ENCODE measurements at places on chromosomes 7 and 10.

- no peak for DNase-seq
These were observed 10.2 kb upstream of the ZNF467 start for GRCh38 chr7:149783386-149784250.

- no peak for DNase-seq
These were observed 136.1 kb upstream of the TARP start for GRCh38 chr7:38409531-38409930.

GRCh38 chr10:104527013-104527412, 114.1 kb upstream of the SORCS3 start:
- DNase-seq, result no peak

GRCh38 chr10:91597197-91597881, 35.5 kb downstream of the PPP1R3C start:
- no peak for DNase-seq

DNA sequence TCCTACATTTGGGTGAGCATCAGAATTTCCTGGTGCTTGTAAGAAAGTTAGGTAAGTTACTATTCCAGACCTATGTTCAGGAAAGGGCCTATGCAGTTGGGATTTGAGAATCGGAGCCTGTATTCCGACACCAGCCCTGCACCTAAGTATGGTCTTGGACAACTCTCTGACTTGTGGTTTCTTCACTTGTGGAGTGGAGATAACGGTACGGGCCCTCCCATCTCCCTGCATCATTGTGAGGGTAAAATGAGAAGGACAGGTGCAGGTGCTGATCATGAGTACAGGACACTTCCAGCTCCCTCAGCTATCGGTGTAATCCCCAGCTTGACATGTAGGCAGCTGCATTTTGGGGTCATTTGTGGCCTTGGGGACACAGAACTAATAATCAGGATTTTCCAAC, 138.3 kb upstream of the NAMPT start:
- DNase-seq, result no peak

GRCh38 chr10:112949875-112950507, at the start of gene TCF7L2:
Gene TCF7L2 (plus strand): TSS chr10:112950247. CDS start chr10:112950757, 510 bp downstream.
- no peak for DNase-seq

GRCh38 chr10:66045859-66046258, 880.0 kb upstream of the LRRTM3 start:
- DNase-seq, result no peak

DNA sequence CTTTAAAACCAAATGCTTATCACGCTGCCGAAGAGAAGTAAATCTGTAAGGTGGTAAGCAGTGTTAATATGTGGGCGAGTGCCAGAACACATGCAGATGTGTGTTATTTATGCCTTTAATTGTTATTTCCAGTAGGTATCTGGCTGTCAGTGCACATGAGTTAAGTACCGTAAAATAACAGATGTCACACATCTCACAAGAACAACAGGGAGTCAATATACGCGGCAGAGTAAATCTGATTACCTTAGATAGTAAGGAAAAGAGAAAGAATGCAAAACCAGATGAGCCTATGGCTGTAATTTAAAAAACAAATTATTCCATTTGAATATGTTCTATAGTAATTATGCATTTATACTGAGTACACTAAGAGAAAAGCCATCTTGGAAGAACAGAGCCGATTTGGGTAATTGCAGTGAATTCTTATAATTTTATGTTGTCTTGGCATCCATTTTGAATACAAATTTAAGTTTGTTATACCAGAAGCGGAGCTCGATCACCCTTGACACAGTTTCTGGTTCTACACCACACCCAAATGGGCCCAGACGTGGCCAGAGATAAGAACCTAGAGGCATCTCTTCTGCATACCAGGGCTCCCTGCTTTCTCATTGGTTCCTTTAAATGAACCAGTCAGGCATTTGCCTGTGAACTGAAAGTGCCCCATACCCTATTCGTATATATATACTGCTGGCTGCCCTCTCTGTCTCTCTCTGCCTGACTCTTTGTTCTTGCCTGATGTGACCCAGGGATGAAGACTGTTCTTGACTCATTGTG, 34.8 kb downstream of the DNAJB9 start:
- DNase-seq, result no peak

- no peak for DNase-seq
These were observed 5.7 kb upstream of the GOT1 start for GRCh38 chr10:99435986-99436638.

- no peak for DNase-seq
These were observed 77.4 kb downstream of the PPP1R3C start for GRCh38 chr10:91555455-91555854.

DNA sequence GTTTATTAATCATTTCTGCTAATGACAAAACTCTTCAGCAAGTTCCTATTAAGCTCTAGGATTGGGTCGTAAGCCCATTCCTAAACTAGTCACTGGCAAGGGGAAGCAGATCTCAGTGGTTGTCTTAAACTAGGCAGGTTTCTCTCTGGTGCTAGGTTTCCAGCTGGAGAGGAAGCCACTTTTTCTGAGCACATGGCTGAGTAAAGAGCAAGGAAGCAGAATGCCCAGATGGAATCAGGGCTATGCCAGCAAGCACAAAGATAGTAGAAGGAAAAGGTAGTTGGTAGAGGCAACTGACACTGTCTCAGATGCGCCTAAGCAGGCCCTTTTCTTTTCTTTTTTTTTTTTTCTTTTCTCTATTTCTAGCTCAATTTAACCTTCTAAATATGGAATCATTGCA, 224.9 kb downstream of the EXOC4 start:
- no peak for DNase-seq

GRCh38 chr7:140084972-140085371, 22.2 kb upstream of the PARP12 start:
- DNase-seq, result no peak

GRCh38 chr10:130455791-130456190, 319.6 kb downstream of the GLRX3 start:
- no peak for DNase-seq

DNA sequence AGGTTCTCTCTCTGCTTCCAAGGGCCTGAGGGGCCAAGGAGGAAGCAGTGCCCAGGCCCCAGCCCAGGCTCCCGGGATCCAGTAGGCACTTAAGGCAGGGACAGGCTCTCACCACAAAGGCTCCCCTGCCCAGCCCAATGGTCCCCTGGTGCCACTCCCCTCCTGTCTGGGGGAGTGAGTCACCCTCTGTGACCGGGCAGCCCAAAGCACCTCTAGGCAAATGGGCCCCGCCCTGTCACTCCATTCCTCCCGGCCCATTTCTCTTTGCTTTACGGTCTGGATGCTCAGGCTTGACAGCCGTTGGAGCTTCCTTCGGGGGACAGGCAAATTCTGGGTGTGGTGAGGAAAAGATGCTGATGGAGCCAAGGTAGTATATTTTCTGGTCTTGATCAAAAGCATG, at the start of gene CALHM3:
Gene CALHM3 (minus strand): TSS at position 106 of the 400 bp plus-strand sequence. CDS start 208 bp downstream, outside the sequence.
- DNase-seq, result no peak

DNA sequence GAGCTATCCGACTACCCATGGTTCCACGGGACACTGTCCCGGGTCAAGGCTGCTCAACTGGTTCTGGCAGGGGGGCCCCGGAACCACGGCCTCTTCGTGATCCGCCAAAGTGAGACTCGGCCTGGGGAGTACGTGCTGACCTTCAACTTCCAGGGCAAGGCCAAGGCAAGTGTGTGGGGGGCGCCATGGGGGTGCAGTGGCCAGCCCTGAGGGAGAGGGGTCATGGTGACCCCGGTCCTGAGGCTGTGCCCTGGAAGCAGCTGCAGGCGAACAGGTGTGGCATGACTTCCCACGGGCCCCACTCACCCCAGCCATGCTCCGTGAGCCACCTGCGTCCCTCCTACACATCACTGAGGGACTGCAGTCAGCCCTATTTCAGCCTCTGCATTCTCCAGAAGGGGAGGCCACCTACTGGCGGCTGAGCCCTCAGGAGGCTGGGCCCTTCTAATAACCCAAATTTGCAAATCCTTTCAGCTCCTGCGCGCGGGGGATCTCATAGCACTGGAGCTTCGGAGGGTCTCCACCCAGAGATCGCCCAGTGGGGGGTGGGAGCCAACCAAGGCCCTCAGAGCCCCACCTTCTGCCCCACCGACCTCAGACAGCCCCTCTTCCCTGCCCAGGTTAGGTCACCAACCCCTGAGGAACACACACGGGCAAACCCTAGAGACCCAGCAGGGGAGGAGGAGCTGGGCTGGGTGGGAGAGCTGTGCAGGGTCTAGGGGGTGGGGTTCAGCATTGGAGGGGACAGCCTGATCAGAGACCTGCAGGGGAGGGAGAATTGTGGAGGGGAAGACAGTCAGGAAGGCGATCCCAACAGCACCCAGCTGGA, 30.8 kb downstream of the SH2B2 start:
- no peak for DNase-seq

DNA sequence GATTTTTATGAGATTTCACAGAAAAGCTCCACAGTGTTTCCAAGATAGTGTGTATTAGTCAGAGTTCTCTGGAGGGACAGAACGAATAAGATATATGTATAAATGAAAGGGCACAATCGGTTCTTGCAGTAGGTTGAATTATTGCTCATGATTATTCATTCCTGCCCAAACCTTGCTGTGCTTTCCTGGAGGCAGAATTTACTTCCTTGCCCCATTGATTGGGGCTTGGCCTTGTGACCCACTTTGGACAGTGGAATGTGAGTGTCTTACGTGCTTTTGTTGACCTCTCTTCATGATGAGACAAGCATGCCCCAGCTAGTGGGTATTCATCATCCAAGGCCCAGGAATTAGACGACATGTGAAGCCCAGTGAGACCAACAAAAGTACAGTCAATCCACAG, 53.0 kb upstream of the ABCB5 start:
- no peak for DNase-seq

GRCh38 chr10:52664629-52665028, 108.0 kb downstream of the MBL2 start:
- no peak for DNase-seq

DNA sequence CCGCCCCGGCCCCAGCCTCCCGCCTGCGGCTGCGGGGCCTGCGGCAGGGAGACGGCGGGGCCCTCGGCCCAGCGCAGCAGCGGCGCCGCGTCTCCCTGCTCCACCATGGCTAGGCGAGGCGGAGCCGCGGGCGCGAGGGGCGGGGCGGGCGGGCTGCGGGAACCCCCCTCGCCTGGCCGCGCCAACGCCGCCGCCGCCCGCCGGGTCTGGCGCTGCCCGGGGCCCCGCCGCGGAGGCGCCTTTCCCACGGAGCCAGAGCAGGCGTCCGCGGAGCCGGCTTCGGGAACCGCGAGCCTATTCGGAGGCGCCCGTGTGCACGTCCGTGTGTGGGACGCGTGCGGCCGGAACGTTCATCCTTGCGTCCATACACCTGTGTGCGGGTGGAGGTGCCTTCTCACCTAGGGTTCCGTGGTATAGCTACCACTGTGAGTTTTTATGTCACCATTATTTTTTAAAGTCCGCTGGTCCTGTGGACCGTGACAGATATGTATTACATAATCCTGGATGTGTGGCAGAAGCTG, at the start of gene DENND11:
Gene DENND11 (minus strand): TSS at position 120 of the 521 bp plus-strand sequence. CDS start 13 bp downstream, at position 107.
- DNase-seq, result peak; percentile 8

GRCh38 chr10:23543691-23544380, 105.0 kb downstream of the OTUD1 start:
- no peak for DNase-seq

GRCh38 chr10:44263771-44264170, 121.1 kb downstream of the CXCL12 start:
- DNase-seq, result no peak

DNA sequence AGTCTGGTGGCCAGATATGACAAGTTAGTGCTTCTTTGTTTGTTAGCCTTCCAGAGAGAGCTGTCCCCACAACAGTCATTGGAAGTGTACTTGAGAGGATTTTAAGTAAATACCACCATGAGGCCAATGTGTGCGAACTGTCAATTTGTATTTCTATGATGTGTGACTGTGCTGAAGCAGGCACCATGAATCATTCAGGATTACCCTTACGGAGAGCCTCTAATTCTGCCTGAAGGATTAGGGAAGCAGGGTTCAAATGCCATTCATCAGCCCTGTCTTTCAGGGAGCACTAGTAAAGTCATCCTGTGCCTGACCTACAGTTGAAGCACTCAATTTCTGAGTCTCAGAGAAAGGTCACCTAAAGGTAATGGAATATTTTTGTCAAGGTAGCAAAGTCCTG, 109.3 kb downstream of the GATA3 start:
- no peak for DNase-seq

GRCh38 chr10:105063796-105064195, 422.7 kb downstream of the SORCS3 start:
- no peak for DNase-seq

DNA sequence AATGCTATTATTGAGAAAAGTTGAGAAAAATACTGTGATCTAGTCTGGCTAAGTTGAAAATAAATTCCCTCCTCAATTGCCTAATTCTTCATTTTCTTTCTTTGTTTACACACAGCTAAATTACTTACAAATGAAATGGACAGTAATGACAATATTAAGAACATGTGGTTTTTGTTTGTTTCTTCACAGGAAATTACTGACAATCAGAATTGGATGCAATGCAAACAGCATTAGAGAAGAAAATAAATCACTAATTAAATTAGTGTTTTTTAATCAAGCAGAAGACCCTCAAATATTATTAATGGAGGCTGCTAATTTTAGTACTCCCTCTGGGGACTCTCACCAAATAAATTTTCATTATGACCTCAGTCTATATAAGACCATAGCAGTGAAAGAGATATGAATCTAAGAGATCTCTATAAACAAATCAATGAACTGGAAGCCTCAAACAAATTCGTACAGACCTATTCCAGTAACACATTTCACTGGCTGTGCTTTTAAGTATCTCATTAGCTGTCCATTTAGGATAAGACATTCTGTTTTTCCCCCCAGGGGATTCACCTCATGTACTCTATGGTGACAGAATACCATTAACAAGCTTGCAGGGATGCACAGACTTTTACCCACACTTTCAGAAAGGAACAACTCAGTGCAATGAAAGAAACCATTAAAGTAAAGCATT, 202.0 kb upstream of the DGKB start:
- DNase-seq, result no peak

GRCh38 chr10:52679117-52679516, 93.5 kb downstream of the MBL2 start:
- no peak for DNase-seq

DNA sequence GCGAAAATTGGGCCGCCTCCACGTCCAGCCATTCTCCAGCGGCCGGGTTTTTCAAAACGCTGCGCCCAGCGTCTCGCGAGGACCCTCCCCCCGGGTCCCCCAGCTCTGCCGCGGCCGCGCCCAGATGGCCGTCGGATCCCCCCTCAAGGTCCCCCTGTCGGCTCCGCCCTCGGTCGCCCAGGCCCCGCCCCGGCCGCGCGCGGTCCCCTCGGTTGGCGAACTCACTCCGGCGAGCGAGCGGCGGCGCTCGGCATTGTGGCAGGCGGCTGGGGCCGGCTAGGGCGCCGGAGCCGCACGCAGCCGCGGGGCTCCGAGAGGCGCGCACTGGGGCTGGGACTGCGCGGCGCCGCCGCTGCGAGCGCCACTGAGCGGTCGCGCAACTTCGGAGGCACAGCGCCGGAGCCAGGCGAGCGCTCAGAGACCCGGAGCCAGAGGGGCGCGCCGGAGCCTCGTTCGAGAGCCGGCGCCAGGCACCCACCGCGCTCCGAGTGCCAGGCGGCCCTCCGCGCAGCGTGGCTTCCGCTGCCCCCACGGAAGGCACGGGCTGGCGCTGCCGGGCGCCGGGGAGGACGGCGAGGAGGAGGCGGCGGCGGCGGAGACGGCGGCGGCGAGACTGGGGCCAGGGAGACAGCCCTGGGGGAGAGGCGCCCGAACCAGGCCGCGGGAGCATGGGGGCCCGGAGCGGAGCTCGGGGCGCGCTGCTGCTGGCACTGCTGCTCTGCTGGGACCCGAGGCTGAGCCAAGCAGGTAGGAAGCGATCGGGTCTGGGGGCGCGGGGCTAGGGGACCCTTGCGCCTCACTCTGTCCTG, at the start of gene UNC5B:
Gene UNC5B (plus strand): TSS at position 253 of the 809 bp plus-strand sequence. CDS start 416 bp downstream, at position 669.
- DNase-seq, result peak; percentile 43

- no peak for DNase-seq
These were observed 9.2 kb upstream of the EPHA1 start for GRCh38 chr7:143417734-143418383.

GRCh38 chr7:123674399-123675180, 18.9 kb downstream of the LMOD2 start:
- DNase-seq, result no peak

- no peak for DNase-seq
These were observed 8.7 kb downstream of the ABLIM1 start for GRCh38 chr10:114649217-114649903.
